ENCODE measurements at places on chromosomes 4 and X. TPM values are rescaled to one million over a fixed set of nuclear protein-coding genes. Genes with fewer than 3 reads are reported as not detected.

The AMTN gene
- total RNA-seq: not detected

The PPP1R2C gene
- not detected for total RNA-seq

The EFHC2 gene
- 0.21 TPM for total RNA-seq

The PARM1 gene
- total RNA-seq: 1.3 TPM

GRCh38 chr4:75724867-75725724 lies 719 bp downstream of the USO1 start:
- DNase-seq: peak; percentile 97

GRCh38 chr4:21888195-21888976 lies 60.2 kb downstream of the KCNIP4 start:
- peak; percentile 17 for DNase-seq

DNA sequence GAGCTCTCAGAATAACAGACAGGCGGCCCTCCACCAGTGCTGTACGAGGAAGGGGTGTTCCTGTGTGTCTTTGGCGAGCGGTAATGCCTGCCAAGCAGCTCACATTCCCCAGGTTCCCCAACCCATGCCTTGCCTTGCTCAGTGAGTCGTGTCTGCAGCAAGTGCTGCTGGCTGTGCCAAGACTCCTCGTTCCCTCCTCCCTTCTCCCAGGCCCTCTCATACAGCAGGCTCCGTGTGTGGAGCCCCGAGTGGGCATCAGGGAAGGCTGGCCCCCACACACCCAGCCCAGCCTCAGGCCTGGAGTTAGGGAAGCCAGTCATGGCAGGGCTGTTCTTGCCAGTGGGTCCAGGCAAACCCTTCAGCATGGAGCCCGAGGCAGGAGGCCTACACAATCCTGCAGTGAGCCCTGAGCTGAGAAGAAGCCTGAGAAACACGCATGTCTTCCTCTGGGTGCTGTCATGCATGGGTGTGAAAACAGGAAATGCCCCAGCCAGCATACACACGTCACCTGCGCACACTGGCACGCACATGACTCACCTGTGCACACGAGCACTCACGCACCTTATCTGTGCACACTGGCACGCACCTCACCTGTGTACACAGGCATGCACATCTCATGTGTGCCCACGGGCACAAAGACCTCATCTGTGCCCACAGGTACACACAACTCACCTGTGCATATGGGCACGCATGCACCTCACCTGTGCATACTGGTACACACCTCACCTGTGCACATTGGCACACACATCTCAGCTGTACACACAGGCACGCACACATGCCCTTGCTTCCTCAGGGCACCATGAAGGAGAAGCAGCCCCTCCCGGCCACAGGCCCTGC lies 238.7 kb downstream of the DHRSX start:
- peak; percentile 13 for DNase-seq

DNA sequence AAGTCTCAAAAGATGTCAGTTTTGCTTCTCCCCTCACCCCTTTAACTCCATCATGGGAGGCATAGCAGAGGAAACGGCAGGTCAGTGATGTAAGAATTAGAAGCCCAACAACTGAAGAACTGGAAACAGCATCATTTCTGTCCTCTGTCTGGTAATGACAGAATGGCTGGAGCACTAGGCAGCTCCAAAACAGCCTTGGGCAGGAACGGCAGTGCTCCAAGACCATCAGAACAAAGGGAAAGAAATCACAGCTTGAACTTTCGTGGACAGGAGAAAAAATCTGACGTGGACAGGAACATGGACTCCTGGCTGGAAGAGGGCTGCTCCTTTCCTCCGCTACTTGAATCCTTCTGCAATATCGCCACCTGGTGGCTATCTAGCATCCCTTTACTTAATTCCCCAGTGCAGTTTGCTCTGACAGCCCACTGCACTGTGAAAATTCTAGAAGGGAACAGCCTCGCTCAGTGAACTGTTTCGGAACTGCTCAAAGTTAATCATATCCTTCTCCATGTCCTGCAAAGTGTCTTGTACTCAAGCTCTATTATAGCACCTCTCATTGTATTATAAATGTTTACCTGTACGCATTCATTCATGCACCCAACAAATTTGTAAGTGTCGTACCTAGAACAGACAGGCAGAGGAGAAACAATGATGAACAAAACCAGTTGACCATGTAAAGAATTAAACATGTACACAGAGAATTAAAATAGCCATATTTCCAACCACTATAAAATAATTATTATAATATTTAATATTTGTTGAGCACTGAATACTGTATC lies 20.4 kb downstream of the SLC25A53 start:
- DNase-seq: peak; percentile 83

DNA sequence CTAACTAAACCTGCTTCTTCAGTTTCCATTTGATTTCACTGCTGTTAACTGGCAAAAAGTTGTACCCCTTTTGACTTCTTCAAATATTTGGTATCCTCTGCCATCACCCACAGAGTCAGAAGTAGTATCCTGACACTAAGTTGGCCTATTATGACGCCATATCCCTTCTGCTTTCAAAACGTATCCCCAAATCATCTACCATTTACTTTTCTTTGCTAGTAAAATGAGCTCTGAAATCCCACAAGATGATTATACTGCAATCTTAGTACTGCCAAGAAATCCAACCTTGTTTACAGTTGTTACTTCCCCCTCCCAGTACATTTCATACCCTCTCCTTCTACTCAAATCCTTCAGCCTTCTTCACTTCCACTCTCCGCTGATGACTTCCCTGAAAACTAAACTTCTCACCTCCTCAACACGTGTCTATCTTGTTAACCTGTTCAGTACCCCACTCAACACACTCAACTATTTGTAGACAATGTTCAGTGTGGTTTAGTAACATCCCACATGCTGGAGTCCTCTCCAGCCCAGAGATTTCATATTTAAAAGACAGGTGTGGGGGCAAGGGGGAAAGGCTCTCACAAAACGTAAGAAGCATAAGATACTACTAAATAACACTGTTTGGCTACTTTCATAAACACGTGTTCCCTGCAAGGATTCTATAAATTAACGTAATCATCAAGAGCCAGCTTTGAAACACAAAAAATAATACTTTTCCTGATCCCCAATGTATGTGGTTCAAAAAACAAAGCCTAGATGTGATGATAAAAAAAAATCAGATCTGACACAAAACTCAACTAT lies 1.3 kb downstream of the NAF1 start:
- peak; percentile 30 for DNase-seq

DNA sequence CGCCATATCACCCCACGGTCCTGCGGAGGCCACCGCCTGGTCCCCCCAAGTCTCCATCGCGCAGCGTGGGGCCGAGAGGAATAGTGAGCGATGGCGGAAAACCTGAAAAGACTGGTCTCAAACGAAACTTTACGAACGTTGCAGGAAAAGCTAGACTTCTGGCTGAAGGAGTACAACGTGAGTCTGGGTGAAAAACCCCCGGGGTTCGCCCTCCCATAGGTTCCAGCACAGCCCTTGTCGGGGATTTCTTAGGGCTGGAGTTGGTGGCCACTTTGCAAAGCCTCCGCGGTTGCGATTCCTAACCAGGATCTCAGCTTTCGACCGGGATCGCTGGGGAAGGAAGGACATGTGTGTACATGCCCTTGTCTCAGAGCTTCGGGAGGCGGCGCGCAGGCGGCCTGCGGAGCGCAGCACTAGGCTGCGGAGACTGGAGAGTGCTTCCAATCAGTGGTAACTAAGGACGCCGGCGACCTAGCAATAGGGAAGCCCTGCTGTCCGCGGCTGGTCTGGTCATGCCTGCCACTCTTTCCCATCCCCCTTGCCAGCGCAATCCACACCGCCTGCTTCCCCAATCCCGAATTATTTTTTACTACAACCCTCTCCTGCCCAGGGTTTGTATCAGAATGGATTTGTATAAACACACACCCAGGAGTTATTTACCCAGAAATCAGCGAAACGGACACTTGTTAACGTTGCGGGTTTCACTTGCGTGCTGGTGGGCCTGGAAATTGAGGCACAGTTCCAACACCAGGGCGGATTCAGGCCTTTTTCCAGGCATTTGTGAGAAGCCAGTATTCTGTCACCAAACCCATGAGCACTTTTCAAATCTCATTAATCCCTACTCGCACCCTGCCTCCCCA lies 741 bp downstream of the SPATA18 start:
- DNase-seq: no peak

GRCh38 chrX:45714866-45715265 lies 514.2 kb upstream of the DIPK2B start:
- peak; percentile 61 for DNase-seq

All from myocyte (in vitro differentiated cells).